ENCODE measurements at places on chromosomes 1 and 21. TPM values are rescaled to one million over a fixed set of nuclear protein-coding genes. Genes with fewer than 3 reads are reported as not detected.

IQGAP3 gene
- total RNA-seq, result 63.4 TPM

- DNase-seq, result no peak
These were observed 5.7 kb downstream of the GPR88 start for GRCh38 chr1:100543640-100544039.

- no peak for DNase-seq
These were observed 428.7 kb downstream of the PLPP3 start for GRCh38 chr1:56150441-56151215.

GRCh38 chr1:185244015-185244747 lies 72.9 kb downstream of the IVNS1ABP start:
- no peak for DNase-seq

- DNase-seq, result no peak
These were observed 16.2 kb downstream of the CDCA8 start for GRCh38 chr1:37708471-37708870.

- no peak for DNase-seq
These were observed 93.2 kb downstream of the PAX7 start for GRCh38 chr1:18723701-18724411.

KCNK1 gene
- 57.6 TPM for total RNA-seq

- DNase-seq, result no peak
These were observed 39.1 kb upstream of the LRRC3 start for GRCh38 chr21:44416193-44416592.

FAM151A gene
- not detected for total RNA-seq

- DNase-seq, result peak; percentile 63
These were observed 14.1 kb downstream of the F5 start for GRCh38 chr1:169572187-169572586.

DNA sequence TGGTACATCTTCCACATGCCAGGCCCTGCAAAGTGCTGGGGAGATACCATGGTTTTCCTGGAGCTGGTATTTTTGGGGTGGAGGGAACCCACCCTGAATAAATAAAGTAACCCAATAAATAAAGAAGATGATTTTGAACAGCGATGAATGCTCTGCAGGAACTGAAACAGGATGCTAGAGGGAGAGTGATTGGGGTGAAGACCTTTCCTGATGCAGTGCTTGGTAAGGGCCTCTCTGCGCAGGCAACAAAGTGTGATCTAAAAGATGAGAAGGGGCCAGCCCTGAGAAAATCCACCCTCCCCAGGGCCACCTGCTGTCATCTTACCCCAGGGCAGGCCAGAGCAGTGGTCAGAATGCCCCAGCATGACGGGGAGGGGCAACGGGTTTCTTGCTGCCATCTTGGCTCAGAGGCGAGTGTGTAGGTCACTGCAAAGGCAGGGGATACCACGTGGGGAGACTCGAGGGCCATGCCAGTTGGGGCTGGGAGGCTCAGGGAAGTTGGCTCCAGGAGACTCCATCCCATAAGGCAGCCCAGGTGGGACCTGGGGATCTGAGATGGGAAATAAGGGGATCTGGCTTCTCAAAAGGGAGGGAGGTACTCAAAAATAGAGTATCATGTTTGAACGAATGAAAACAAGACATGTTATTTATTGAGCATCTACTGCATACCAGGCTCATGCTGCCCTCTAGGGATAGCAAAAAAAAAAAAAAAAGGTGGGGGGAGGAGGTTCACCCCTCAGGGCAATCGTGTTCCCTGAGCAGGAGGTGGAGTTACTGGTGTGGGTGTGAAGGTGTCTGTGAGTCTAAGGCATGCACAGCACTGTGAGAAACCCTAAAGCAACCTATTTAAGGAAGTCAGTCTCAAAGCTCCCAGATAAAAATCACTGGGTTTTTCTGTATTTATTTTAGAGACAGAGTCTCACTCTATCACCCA lies 2.8 kb downstream of the SRARP start:
- peak; percentile 40 for DNase-seq

AIM2 gene
- total RNA-seq, result not detected

SLC25A34 gene
- total RNA-seq, result 1.7 TPM

- DNase-seq, result no peak
These were observed 12.5 kb upstream of the PEF1 start for GRCh38 chr1:31657020-31657804.

DNA sequence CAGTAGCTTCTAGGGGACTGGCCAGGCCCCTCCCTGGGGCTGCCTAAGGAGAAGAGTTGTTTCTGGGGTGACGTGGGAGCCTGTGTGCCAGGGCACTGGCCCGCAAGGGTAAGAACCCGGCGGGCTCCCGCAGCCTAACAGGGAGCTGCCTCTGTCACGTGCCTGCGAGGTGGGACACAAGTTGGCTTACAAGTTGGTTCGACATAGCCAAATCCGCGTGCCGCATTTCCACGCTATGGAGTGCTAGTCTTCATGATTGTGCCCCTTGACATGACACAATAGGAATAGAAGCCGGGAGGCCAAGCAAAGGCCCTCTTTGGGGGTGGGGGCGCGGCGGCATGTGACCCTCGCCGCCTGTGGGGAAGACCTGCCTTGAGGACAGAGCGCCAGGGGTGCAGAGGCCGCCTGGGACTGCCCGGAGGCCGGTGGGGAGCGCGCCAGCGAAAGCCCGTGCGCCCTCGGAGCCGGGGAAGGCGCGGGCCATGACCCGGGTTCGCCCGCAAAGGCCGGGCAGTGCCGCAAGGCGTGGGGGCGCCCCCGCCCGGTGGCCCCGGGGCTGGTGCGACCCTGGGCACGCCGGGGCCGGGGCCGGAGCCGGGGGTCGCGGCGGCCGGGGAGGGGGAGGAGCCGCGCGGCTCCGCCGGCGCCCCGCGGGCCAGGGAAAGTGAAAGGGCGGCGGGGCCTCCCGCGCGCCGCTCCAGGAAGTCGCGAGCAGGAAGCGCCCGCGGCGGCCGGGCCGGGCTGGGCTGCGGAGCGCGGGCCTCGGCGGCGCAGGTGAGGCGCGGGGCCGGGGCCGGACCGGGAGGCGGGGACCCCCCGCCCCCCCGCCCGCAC lies at the start of gene SLC37A1:
Gene SLC37A1 (plus strand): TSS at position 702 of the 834 bp plus-strand sequence. CDS start 4,603 bp downstream, outside the sequence.
- DNase-seq, result peak; percentile 33

LCE2B gene
- not detected for total RNA-seq

NHLH1 gene
- 0.26 TPM for total RNA-seq

DNA sequence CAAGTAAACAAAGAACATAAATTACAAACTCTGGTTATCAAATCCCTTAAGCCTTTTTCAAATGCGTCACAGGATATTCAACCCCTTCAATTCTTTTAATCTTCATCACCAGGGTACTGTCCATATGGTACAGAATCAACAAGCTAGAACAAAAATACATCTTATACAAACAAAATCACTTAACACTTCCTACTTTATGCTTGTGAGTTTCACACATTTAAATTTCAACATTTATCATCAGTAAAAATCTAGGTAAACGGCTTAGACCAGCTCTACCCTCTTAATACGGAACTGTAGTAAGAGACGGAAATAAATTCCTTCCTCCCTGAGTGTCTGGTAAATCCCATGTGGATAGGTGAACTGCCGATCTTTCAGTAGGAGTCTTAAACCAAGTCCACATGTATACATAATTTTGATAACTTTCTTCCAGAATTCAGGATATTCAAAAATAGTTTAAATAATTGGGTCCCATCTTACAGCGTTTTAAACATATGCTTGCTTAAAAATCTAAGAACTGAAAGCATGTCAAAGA lies 1.0 kb downstream of the CCDC181 start:
- DNase-seq, result no peak

CDA gene
- 41.9 TPM for total RNA-seq

ADGRL4 gene
- not detected for total RNA-seq

GALNT2 gene
- 121 TPM for total RNA-seq

TNFSF18 gene
- total RNA-seq, result not detected

DNA sequence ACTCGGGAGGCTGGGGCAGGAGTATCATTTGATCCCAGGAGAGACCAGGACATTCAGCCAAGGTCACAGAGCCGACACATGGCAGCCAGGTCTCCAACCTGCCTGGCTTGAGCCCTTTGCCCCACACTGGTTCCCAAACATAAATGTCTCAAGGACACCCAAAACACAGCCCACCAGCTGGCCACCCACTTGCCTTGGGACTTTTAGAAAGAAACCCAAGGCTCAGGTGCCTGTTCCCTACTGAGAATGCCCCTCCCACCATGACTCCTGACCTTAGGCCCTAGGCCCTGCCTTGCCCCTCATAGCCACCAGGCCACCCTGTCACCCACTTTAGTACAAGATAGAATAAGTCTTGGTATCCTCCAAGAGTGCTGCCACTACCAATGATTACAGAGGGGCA lies 41.9 kb upstream of the LRP8 start:
- no peak for DNase-seq

GRCh38 chr1:207333009-207333600 lies 11.6 kb downstream of the CD55 start:
- DNase-seq, result no peak

GRCh38 chr1:62726011-62726442 lies 37.8 kb upstream of the DOCK7 start:
- DNase-seq, result no peak

- peak; percentile 9 for DNase-seq
These were observed 12.0 kb downstream of the OR2M4 start for GRCh38 chr1:248243204-248243603.

LCE3E gene
- not detected for total RNA-seq

CELA2A gene
- not detected for total RNA-seq

DNA sequence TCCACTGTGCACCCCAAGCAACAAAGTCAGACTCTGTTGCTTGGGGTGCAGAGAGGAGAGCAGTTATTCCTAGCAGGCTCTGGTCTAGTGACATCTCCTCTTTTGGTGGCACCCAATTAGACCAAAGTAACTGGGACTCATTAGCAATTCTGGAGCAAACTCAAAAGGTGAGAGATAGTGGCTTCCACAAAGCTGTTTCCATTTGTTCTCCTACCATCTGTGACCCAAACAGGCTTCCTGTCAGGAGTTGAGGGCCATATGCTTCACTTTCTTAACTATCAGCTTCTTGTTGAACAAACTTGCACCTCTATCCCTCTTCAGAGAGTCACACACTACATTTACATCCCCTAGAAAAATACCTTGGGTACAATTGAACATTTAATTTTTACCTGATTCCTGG lies 1.5 kb upstream of the ATXN7L2 start:
- no peak for DNase-seq

DNA sequence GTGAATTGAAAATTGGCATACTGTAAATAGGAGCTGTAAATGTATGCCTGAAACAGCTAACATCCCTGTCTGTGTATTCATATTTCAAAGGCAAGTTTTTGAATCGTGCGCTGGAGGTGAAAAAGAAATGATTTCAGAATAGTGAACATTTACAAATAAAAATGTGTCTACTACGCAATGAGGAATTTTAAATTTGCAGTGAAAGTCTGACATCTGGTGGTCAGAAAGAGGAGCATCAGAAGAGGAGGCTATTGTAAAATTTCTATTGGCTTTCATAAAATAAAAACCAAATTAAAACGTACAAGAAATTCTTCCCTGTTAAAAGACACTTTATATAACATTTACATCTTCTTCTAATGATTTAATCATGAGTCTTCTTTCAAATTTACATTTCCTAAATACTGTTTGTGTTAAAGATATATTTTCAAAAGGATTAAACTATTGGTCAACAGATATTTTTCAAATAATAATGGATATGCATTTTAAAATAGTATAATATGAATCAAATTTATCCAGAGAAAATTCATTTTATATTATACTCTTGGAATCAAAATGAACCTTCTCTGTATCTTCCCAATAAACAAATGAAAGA lies 113.7 kb upstream of the RRP15 start:
- DNase-seq, result no peak

DNA sequence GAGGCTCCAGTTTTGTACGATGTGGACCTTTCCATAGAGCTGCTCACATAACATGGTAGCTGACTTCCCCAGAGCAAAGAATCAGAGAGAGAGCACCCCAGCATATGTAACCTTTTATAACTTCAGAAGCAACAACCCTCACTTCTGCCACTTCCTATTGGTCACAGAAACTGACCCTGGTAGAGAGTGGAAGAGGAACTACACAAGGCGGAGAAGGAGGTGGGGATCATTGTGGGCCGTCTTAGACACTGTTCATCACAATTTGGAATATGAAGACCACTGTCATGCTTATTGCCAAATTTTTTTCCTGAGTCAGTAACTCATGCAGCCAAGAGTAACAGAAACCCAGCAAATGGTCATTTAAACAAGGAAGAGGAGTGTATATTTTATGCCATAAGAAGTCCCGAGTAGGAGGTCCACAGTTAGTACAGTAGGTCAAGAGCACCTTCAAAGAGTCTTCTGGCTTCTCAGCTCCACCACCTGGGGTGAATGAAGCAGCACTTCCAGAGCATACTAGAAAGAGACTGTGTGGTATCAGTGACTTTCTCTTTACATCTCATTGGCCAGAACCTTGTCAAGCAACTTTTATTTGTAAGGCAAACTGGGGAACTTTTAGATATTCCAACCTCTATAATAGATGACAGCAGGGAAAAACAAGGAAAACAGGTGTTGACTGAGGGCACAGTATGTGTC lies 71.8 kb downstream of the ODF2L start:
- no peak for DNase-seq

- DNase-seq, result no peak
These were observed 34.7 kb downstream of the PRRX1 start for GRCh38 chr1:170698301-170699275.

GRCh38 chr21:28752131-28752530 lies 240.5 kb downstream of the LTN1 start:
- DNase-seq, result no peak

GRCh38 chr1:78070758-78071157 lies 25.0 kb downstream of the GIPC2 start:
- peak; percentile 88 for DNase-seq

VANGL1 gene
- total RNA-seq, result 33.4 TPM

GRCh38 chr1:55060133-55060999 lies 21.0 kb downstream of the PCSK9 start:
- DNase-seq, result no peak

- no peak for DNase-seq
These were observed 56.4 kb downstream of the ETS2 start for GRCh38 chr21:38861989-38862683.

DNA sequence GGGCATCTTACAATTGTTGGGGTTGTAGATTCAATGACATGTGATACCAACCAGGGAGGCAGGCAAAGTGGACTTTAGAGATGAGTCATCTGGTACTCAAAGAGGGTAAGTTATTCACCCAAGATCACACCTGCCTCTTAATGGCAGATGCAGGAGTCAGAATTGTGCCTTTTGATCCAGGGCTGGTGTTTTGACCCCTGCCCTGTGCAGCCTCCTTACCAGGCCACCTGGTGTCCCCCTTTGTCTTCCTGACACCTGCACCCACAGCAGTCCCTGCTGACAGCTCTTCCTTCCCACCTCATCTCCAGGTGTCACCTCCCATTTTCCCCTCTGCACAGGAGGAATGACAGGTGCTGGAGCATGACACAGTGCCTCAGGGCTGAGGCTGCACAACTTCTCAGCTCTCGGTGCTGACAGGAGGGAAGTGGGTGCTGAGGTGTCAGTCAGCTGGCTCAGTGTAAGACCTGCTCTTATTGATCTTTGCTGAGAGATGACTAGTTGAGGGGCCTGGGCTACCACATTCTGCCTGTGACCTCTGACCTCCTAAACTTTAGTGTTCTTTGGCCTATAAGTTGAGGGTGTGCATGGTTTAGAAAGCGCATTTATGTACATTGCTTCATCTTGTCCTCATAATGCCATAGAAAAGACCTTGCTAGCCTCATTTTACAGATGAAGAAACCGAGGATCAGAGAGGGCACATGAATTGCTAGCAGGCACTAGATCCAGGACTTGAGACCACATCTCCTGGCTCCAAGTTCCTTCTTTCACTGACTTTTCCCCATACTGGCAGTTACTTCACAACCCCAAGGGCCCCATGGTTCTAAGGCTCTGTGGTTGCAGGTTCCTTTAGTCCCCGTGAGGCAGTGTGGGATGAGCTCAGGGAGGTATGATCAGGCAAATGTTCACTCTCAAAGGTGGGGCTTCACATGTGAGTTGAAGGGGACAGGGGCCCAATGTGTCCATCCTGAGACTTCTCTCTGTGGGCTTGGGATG lies 31.3 kb downstream of the CACNA1E start:
- DNase-seq, result no peak

GRCh38 chr21:14453339-14454015 lies 70.5 kb upstream of the HSPA13 start:
- no peak for DNase-seq

Data from PC-9 (cell line).